ENCODE measurements at places on chromosomes 3 and 15.

DNA sequence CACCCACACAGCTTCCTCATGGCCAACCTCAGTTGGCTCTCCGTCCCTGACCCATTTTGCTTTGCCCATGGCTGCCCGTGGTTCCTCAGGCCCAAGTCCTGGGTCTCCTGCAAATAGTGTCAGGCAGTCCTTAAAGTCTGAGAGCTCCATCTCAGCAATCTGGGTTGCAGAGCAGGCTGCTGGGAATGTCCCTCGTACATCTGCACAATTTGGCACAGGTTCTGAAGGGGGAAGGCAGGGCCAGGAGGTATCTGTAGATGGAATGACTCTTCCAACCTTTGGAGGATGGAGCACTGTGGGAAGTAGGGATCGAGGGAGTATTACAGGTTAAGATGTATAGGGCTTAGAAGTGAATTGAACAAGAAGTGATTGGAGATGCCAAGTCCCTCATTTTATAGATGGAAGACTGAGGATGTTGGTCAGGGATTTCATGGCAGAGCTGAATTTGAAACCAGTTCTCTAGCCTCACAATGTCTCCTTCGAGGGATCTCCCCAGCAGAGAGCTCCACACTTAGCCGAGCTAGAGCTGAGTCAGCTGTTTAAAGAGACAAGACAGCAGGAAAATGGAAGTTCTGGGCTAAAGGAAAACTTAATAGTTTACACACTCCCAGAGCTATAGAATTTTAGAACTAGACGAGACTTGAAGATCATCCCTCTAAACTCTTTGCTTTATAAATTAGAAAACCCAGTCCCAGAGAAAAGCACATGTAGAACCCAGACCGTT, 9.2 kb downstream of the CKMT1A start:
- DNase-seq, result no peak

GRCh38 chr15:31605467-31605931, 278.9 kb downstream of the KLF13 start:
- no peak for DNase-seq

DNA sequence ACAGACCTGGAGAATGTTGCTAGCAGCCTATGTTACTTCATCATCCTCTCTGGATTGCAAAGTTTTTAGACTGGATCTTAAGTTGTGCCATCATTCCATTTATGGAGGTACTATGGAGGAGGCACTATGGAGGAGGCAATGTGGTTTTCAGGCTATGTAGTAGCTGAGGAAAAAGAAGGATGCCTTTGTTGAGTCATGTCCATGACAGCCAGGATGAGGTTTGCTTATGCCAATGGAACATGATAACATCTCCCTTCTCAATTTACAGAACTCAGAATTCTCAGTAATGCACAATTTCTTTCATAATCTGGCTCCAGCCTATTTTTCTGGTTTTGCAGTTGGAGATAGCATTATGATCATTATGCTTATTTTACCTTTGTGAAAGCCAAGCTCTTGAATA, 65.9 kb upstream of the TMEM108 start:
- no peak for DNase-seq

- no peak for DNase-seq
Measured at GRCh38 chr3:108432431-108432830, 78.0 kb downstream of the MYH15 start.

All from T-helper 2 cell (primary cell).